A172 (cell line): ENCODE measurements at places on chromosomes 3 and 15. TPM values are rescaled to one million over a fixed set of nuclear protein-coding genes. Genes with fewer than 3 reads are reported as not detected.

GNAI2 gene
- 247 and 283 TPM in 2 replicates for total RNA-seq

FRMD5 gene
- total RNA-seq: 13.2 and 16.3 TPM in 2 replicates

FANCD2OS gene
- not detected in 2 replicates for total RNA-seq

RTP1 gene
- not detected in 2 replicates for total RNA-seq

LRRC15 gene
- 33.3 and 47.7 TPM in 2 replicates for total RNA-seq

MAN2A2 gene
- 7.3 and 8.0 TPM in 2 replicates for total RNA-seq

ACKR2 gene
- total RNA-seq: not detected in 2 replicates

- no peak for DNase-seq
Observed at GRCh38 chr3:40782111-40782721, 257.5 kb downstream of the ZNF621 start.

DNA sequence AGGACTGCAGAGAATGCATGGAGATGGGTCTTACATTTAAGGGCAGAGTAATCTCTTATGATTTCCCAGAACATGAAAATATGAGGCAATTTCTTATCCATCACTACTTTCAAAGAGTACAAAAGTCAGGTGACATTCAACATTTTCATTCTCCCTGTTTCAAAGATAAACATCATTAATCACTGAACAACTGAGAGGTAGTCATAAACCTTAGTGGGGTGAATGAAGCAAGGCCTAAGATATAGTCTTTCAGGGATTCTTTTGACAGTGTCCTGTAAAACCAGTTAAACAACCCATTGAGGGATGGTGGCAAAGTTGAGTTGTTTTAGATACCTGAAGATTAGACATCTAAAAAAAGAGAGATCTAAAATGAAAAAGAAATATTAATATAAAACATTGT lies 271.6 kb upstream of the CBLB start:
- DNase-seq: no peak

- no peak for DNase-seq
Observed at GRCh38 chr3:48434591-48435222, 4.8 kb upstream of the PLXNB1 start.

GRCh38 chr15:100537331-100537730 lies 8.6 kb upstream of the CERS3 start:
- DNase-seq: no peak

GRCh38 chr3:141367038-141367730 lies 1.1 kb upstream of the ZBTB38 start:
- DNase-seq: peak; percentile 98

DNA sequence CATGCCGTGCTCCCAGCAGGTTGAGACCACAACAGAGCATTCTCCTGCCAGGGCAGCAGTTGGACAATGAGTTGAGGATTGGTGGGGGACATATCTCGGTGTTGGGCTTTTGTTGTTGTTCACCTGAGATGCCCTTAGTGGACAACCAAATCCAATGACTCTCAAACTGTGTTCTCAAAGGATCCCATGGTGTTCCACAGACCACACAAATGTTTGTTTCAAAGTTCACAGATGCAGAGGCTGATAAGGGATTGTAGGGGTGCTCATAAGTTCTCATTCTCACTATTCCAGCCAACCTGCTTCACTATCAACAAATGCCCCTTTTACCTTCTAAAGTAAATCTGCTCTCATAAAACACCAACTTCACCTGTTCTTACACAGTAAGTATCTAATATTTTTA lies 159.9 kb downstream of the OSBPL10 start:
- DNase-seq: no peak

DNA sequence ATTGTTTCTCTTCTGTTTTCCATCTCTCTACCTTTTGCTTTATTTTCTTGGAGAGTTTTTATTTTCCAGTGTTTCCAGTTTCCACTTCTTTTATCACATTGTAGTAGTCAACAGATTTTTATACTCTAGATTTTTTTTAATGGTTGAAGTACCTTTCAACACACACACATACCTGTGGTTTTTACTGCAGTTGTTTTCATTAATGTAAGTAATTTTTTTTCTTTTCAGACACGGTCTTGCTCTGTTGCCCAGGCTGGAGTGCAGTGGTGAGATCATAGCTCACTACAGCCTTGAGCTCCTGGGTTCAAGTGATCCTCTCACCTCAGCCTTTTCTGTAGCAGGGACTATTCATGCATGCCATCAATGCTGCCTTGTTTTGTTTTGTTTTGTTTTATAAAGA lies 472.5 kb upstream of the SGO1 start:
- DNase-seq: no peak

DNA sequence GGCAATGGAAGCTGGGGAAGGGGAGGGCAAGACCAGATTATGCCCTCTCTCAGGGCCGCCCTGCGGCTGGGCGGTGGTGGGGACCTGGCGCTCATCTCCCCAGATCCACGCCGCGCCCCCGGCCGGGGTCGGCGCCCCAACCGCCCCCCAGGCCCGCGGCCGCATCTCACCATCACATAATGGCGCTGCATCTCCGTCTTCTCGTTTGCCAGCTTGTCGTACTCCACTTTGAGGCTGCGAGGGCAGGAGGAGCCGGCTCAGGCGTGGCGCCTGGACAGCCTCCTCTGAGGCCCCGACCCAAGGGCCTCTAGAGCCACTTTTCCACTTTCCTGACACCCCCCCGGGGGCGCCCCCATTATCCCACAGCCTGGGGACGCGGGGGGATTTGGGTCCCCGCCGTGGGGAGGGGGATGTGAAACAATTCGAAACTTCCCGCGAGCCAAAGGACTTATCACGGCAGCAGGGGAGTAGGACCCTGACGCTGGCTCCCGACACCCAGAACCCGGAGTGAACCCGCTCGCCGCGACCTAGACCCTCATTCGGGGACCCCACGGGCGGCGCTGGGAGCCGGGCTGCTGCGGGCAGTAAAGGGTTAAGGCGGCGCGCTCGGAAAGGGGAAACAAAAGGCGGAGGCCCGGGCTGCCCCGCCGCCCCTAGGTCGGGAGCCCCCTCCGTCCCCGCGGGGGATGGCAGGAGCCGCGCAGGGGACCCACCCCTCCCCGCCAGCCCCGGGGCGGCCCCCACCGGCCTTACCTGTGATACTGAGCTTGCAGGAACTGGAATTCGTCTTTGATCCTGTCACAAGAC lies 2.1 kb downstream of the TLE3 start:
- no peak for DNase-seq

DNA sequence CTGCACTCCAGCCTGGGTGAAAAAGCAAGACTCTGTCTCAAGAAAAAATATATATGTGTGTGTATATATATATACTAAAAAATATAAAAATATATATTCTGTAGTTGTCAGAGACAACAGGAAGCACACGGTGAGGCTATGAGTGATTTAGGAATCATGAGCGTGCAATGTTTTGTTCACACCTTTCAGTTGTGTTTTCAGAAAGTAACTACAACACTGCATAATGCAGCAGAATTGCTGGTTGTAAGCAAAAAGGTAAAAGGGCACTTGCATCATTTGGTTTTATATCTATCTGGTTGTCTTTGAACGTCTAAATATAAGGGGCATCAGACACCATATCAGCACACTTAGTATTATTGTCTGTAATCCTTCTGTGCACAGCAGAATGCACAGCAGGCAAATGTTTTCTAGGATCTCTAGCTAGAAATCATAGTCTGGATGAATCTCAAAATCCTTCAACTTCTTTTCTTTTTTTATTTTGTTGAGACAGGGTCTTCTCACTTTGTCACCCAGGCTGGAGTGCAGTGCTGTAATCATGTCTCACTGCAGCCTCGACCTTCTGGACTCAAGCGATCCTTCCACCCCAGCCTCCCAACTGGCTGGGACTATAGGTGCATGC lies 44.8 kb downstream of the CCR3 start:
- no peak for DNase-seq

DNA sequence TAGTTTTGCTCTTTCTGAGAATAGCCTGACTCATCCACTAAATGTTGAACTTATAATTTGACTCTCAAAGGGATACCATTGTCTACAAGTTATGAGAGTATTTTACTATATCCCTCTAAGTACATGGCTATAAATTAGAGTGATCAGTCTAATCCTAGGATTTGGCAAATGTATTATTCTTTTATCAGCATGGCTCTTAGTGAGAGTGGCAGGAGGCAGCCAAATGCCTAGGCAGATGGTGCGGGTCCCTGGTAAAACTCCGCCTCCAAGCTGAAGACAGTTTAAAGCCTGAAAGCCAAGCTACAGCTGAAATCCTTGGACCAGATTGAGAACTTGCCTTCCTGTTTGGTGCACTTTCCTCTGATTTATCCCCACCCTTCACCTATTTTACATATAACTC lies 631.8 kb downstream of the SQOR start:
- no peak for DNase-seq

DNA sequence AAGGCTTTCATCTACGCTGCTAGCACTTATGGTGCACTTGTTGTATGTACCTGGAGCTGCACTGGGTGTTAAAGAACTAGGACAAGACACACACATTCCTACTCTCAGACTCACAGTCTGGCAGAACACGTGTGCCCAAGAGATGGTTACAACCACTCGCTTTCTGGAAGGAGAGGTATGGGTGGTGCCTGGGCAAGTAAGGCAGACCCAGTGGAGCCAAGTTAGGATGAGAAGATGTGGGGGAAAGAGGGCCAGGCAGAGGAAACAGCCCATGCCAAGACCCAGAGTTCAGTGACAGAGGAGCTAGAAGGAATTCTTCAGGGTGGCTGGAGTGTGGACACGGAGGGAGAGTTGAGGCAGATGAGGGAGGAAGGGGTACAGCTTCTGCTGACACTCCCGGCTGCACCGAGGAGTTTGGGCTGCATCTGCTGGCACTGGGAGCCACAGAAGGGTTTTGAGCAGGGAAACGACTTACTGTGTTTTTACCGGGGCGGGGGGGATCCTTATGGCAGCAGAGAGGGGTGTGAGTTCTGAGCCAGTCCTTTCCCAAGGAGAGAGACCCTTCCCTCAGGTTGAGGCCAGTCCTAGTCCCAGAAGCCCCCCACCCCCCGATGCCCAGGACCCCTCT lies 59.0 kb downstream of the GRIP2 start:
- no peak for DNase-seq

DNA sequence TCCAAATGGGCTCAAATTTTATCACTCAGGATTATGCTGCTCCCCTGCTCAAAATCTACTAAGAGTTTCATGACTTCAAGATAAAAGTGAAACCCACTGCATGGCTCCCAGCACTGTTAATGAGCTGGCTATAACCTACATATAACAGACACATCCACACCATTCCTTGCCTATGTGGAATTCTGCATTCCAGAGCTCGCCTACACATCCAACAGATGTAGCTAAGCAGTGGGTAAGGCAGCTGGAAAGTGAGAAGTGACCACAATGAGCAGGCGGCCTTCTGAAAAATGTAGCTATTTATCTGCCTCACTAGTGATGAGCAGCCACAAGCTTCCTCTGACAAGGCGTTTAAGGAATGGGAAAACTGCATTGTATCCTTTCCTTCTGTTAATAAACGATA lies 92.0 kb upstream of the TRIM42 start:
- peak; percentile 31 for DNase-seq

GRCh38 chr3:192892981-192893700 lies 24.5 kb downstream of the MB21D2 start:
- peak; percentile 99 for DNase-seq

DNA sequence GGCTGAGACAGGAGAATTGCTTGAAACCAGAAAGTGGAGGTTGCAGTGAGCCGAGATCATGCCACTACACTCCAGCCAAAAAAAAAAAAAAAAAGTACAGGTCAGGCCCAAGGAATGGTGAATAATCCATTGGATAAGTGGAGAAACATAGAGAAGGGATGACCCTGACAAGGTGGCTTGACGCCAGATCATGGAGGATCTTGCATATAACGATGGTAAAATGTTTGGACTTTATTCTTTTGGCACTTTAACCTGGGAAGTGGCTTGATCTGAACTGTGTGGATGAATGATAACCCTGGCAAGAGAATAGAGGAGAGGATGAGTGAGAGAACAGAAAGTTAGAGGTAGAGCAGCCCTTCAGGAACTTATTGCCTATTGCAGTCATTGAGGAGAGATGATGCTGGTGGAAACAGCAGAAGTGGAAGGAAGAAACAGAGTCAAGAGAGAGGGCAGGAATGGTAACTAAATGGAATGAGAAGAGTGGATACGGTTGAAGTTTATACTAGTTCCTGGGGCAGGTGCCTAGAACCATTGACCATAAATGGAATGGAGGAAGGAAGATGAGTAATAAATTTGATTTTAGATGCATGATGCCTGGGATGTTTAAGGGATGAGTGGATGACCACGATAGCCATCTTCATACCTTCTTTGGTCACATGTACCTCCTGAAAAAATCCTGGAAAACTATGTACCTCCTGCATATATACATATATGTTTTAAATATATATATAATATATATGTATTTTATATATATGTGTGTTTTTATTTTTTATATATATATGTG lies 57.8 kb downstream of the BLM start:
- DNase-seq: peak; percentile 95

GRCh38 chr3:71873093-71873611 lies 88.2 kb upstream of the PROK2 start:
- no peak for DNase-seq

GRCh38 chr3:13623101-13623654 lies 74.3 kb downstream of the FBLN2 start:
- DNase-seq: peak; percentile 21

- no peak for DNase-seq
Observed at GRCh38 chr3:157078131-157078810, 81.7 kb downstream of the CCNL1 start.

DNA sequence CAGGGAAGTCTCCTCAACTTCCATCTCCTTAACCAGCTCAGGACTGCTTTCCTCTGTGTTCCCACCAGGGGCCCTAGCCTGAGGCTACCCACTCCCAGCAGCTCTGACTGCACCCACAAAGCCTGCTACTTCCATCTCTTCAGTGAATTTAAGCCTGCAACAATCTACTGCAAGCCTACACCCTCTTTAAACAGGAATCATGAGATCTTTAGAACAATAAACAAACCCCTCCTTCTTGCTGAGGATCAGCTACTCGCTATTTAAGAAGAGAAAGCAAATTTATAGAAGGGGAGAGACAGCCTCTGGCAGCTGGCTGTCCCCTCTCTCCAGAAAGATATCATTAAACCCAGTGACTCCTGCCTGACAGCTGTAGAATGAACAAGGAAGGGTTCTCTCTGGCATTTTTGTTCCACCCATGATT lies 51.9 kb downstream of the ARHGAP31 start:
- no peak for DNase-seq

DNA sequence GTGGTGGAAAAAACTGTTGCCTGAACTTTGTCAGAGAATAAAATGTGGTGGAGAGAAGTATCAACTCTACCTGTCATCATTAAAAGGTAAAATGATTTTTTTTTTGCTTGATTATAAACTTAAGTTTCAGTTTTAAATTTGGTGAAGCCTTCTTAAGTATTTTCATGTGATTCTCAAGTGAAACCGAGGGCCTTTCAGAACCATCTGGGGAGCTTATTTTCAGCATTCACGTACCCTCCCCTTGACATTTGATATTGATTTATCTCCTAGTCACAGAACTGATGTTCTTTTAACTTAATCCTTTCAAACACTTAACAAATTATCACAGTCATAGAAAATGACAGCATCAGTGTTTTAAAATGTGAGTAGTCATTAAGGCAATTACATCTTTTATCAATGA lies 38.5 kb downstream of the HPS3 start:
- DNase-seq: no peak
